ENCODE measurements at places on chromosomes 3 and 15.

GRCh38 chr3:99630815-99631214, 7.6 kb upstream of the COL8A1 start:
- DNase-seq, result no peak

DNA sequence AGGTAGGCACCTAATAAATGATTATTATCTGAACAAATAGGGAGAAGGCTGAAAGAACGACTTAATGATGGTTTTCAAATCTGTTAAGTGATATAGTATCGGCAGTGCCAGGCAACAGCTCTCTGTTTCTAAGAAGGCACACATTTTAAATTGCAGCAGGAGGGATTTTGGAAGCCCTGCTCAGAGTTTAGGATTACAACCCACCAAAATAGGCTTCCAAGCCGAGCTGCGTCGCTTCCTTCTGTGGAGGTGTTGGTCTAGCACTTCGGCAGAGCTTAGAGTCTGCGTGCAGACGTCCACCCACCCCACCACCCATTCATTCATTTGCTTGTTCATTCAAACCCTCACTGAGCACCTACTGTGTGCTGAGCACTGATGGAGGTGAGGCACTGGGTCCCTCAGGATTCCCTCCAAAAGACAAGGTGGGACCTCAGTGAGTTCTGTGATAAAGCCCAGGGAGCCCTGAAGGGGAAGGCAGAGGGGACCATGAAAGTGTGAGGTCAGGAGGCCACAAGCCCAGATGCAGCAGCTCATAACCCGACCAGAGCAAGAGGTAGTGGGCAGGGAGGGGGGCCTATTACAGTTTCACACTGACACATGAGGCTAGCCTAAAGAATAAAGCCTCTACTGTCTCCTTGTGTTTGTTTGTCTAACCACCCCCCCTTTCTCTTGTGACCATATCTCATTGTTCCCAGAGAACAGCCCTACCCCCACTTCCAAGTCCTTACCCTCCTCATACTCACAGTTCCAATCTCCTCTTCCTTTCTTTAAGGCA, 8.9 kb downstream of the ADCY5 start:
- peak; percentile 94 for DNase-seq

GRCh38 chr3:46957092-46957820, 19.3 kb downstream of the CCDC12 start:
- no peak for DNase-seq

DNA sequence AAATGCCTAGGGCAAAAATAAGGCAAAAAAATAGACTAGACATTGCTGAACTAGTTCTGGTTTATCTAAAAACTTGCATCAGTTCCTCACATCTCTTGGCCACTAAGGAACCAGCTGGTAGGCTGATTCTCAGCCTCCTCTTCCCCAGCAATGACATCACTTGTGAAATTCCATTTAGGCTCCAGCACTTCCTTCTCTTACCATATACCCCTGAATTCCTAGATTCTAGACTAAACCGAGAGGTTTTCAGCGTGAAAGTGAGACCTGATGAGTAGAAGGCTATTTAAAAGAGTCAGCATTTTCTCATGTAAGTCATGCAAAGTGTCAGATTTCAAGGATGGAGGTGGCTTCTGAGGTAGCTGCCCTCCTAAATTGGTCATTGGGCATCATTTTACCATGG, 247.1 kb upstream of the CDIN1 start:
- DNase-seq, result no peak

- no peak for DNase-seq
Measured at GRCh38 chr3:37961622-37962431, 28.8 kb upstream of the VILL start.
